ENCODE measurements at places on chromosomes 12 and 14.

DNA sequence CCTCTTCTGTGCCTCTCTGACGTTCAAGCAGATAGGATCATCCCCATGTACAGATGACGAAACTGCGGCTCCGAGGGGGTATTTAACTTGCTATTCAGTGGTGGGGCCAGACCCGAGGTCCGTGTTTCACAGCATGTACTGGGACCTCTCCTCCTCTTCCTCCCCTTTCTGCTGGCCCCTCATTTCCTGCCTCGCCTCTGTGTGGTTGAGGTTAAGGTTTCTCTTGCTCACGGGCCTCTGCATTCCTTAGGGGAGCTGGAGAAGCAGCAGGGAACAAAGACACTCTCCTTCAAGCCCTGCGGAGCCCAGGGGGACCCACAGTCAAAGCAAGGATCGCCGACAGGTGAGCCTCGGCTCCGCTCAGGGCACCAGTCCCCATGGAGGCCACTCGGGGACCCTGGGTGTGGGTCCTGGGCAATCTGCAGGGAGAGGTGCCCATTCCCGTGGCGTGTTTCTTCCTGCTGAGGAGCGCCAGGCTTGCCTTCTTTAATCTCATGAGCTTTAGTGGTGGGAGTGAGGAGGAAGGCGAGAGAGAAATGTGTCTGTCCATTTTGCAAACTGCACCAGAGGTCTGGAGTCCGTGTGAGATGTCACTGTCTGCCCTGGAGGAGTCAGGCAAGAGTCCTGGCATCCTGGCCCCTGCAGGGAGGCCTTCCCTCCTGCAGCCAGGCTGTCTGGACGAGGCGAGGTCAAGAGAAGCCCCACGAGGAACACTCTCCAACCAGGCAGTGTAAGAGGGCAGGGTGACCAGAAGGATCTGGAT lies 45.0 kb downstream of the SLC6A12 start:
- no peak for DNase-seq

DNA sequence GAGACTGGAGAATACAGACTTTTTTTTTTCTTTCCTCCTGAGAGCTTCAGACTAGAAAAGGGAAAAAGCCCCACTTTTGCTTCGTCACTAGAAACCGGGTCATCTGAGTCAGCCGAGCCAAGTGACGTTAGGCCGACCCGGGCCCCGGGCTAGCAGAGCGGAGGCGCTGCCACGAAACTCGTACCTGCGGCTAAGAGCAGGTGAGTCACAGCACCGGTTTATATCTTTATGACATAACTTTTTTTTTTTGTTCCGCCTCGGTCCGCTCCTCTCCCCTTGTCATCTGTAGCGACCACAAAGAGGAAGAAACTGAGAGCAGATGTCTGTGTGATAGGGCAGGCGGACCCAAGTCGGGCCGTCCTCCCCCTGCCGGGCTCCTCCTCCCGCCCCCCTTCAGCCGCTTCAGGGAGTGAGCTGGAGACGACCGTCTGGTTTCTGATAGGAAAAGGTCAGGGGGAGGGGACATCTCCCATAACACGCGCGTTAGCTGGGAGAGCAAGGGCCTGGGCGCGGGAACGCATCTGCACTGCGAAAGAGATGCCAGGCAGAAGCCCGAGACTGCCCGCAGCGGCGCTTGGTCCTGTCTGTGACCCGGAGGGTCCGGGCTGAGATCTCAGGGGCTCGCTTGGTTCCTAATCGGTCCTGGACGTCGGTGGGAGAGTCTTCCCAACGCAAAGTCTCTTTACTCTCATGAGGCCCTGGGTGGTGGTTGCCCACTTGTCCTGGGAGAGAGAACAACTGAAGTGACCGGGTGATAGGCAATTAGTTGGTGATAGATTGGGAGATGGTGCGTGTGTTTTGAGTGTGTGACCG lies 586 bp downstream of the TTC6 start:
- no peak for DNase-seq

GRCh38 chr12:98998697-98999299 lies 353.7 kb downstream of the APAF1 start:
- DNase-seq = no peak

DNA sequence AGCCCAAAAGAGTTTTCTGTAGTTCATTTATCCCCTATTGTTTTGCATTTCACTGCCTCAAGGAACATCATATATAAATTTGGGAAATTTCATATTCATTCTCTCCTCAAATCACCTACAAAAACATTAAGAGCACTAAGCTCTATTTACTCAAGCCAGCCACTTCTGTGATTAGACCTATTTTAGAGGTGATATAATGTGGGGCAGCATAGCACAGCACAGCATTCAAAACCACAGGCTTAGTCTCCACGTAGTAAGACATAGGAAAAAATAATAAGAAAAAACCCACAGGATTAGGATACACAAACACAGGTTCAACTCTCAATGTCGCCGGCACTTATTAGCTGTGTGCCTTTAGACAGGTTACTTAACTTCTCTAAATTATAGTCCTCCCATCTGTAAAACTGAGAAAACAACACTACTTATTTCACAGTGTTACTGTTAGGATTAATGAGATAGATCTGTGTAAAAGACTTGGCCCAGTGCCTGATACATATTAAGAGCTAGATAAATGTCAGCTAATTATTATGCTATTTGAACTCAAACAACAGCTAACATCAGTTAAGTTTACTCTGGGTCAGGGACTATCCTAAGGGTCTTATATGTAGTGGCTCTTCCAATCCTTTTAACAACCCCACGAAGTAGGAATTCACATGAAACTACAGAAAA lies 20.3 kb downstream of the DCAF5 start:
- no peak for DNase-seq

- DNase-seq = no peak
Observed at GRCh38 chr14:69320581-69321365, 60.8 kb downstream of the GALNT16 start.

DNA sequence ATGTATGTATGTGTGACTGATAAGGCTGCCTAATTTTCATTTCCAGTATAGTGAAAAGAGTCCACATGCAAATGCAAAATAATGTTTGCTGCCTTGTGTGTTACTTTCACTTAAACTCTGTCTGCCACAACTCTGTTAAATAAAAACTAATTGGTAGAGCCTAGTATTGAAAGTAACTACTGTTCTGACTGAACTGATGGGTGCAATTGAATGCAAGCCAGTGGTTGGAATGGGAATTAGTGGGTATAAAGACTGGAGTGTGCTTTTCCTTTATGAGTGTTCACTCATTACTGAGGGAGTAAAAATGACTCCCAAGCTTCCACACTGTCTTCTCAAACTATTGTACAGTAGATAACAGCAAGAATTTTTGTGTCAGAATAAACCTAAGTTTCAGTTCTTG lies 571.0 kb downstream of the TMTC2 start:
- no peak for DNase-seq

Data from GM12878 (cell line).